ENCODE measurements at places on chromosomes 5 and 9.

GRCh38 chr5:89105836-89106235 is 222.9 kb upstream of the MEF2C start:
- DNase-seq: no peak

GRCh38 chr5:81754621-81755020 is 3.7 kb upstream of the SSBP2 start:
- DNase-seq: no peak

DNA sequence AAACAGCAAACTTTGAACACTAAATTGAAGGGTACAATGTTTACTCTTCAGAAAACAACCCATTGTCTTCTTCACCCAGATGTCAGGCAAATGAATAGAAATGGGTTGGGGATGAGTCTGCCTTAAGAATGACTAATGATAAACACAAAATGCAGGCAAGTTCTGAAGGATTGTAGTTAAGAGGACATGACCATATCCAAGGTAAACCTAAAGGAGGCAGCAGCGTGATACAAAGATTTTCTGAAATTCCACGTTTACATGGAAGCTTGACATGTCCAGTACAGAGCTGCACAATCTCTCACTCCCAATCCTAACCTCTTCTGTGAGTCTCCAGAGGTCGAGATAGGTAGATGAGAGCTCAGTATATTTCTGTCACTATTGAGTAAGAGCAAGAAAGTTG is 1263.2 kb upstream of the CDH6 start:
- no peak for DNase-seq

GRCh38 chr9:118701985-118702384 is 667.2 kb downstream of the BRINP1 start:
- DNase-seq: no peak

GRCh38 chr9:87181670-87182069 is 234.4 kb upstream of the GAS1 start:
- no peak for DNase-seq

- DNase-seq: no peak
Measured at GRCh38 chr5:58198330-58198729, 261.6 kb downstream of the PLK2 start.
